Stimulated activated CD4-positive, alpha-beta T cell treated with anti-CD3 and anti-CD28 coated beads, Interleukin-4, amount 100 ng/mL, for 48 hours (primary cell): ENCODE measurements at places on chromosomes 13 and 19.

- no peak for DNase-seq
Observed at GRCh38 chr13:45447050-45447661, 17.6 kb upstream of the COG3 start.

- DNase-seq: no peak
Observed at GRCh38 chr13:98450026-98450425, 126.9 kb downstream of the STK24 start.

- DNase-seq: no peak
Observed at GRCh38 chr19:5024282-5024681, 55.4 kb downstream of the KDM4B start.

DNA sequence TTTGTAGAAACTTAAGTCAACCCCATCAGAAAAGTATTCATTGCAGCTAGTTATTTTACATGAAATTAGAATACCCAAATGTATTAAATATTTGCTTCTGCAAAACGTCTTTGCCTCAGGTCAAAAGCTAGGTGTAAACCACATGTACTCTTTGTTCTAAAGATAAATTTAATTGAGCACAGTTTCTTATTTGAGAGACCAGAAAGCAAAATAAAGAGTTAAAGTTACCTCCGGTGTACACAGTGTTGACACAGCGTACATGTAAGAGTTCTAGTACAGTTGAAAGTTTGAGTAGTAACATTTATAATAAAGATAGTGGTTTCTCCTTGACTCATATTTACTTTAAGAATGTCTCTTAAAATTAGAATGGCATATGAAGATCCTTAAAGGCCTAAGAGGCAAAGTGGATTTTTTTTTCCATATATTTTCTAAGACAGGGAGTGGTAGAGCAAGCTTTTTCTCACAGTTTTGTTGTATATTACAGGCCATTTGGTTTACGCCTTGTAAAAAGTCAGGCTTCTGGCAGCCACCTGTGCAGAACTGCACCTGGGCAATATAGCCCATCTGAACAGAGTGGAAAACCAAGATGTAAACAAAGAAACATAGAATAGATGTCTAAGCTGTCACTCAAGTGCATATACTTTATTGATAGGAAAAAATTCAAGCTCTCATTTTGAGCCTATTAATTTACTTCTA, 2.9 kb downstream of the LRCH1 start:
- DNase-seq: no peak

- DNase-seq: no peak
Observed at GRCh38 chr13:22432690-22433089, 748.1 kb upstream of the SGCG start.

GRCh38 chr13:48511621-48512230, 21.2 kb downstream of the RCBTB2 start:
- DNase-seq: no peak

DNA sequence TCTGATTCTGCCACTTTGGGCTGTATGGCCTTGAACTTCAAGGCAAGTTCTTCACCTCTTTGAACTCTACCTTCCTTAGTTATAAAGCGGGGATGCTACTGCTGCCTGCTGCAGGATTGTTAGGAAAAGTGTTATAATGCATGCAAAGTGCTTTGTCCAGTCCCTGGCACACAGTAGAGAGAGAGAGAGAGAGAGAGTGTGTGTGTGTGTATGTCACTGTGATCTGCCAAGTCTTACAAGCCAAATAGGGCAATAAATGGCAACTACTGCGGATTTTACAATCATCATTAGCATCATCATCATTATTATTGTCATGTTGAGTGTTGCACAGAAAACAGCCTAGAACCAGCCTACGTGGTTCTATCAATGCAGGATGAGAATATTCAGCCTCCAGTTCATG, 136.1 kb downstream of the ZDHHC20 start:
- DNase-seq: no peak

DNA sequence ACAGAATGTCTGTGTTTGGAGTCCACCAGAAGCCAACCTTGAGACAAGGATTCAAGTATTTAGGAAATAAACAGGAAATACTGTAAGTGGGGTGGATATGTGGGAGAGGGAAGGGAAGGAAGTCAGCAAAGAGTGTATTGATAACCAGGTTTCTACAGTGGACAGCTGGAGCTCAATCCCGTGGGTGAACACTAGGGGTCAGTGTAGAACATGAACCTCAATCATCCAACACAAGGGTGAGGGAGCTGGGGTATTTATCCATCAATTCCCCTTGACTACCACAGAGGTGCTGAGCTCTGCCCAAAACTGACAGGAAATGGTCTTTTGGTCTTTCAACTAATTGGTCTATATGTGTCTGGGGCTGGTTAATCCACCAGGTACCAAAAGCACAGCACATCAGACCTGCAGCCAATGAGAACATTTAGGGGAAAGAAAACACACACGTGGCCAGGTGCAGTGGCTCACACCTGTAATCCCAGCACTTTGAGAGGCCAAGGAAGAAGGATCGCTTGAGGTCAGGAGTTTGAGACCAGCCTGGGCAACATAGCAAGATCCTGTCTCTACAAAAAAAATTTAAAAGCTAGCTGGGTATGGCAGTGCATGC, 5.6 kb upstream of the SYDE1 start:
- DNase-seq: peak; percentile 31

DNA sequence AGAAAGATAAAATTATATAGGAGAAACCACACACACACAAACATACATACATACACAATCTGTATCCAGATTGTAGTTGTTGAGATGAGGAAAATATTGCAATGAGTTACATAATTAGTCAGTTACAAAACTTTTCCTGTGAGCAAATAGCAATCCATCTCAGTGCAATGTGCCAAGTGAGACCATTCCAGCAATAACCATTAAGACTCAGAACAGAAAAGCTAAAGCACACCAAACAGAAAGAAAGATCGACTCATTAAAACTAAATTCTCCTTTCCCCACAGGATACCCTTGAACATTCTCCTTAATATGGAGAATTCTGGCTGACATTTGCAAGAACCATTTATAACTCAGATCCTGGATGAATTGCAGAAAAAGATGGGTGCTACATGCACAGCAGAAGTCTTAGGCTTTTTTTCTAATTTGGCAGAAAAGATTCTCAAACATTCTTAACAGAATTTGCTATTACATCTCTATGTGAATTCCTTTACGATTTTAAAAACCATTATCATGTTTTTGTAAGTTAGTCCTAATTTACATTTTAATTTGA, 1341.2 kb upstream of the SPRY2 start:
- no peak for DNase-seq

GRCh38 chr13:28585561-28585960, 73.4 kb upstream of the POMP start:
- no peak for DNase-seq

GRCh38 chr13:40814803-40815202, 25.4 kb downstream of the SLC25A15 start:
- DNase-seq: no peak

DNA sequence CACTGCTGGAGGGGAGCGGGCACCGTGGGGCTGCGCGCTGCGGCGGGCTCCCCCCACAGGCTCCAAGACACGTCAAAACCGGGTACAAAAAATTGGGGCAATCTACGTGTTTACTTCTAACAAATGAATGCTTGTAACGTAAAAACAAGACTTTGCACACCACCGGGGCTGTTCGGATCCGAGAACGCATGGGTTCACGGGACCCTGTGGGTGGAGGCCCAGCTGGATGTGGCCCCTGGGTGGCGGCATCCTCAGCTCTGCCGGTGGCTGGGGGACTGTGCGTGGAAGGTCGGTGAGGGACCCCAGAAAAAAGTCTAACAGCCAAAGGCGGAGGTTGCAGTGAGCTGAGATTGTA, 10.3 kb upstream of the SLC7A10 start:
- DNase-seq: no peak

GRCh38 chr19:48632692-48633147, 4.5 kb downstream of the DBP start:
- no peak for DNase-seq

DNA sequence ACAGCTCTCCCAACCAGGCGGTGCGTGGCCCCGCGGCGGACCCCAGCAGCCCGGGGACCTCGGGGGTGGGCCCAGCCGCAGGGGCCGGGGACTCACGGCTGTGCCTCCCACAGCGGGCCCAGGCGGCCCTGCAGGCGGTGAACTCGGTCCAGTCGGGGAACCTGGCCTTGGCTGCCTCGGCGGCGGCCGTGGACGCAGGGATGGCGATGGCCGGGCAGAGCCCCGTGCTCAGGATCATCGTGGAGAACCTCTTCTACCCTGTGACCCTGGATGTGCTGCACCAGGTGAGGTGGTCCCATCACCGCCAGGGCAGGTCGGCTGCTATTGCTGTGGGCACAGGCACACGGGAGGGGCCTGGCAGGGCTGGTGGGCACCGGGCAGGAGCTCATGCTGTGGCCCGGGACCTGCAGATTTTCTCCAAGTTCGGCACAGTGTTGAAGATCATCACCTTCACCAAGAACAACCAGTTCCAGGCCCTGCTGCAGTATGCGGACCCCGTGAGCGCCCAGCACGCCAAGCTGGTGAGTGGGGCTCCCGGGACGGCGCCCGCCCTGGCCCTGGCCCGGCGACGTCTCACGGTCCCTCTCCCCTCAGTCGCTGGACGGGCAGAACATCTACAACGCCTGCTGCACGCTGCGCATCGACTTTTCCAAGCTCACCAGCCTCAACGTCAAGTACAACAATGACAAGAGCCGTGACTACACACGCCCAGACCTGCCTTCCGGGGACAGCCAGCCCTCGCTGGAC, 7.3 kb downstream of the PTBP1 start:
- no peak for DNase-seq

DNA sequence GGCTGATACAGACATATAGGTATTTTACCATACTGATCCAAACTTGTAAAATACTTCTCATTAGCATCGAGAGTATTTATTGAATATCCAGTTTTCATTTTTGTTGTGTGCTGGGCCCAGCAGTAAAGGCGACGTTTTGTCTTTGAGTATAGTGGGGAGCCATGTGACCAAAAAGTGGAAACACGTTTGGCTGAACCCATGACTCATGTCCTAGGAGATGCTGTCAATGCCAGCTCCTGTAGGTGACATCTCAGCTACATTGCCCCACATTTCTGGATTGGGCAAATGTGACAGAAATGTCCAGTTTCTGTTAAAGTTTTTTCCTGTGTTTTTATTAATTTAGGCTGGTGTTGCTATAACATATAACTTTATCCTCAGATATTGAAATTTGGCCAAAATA, 26.1 kb upstream of the GTF3A start:
- DNase-seq: no peak

- DNase-seq: no peak
Observed at GRCh38 chr19:9914001-9914314, 22.4 kb downstream of the OLFM2 start.

GRCh38 chr19:14218620-14219330, 12.8 kb upstream of the ADGRL1 start:
- no peak for DNase-seq

DNA sequence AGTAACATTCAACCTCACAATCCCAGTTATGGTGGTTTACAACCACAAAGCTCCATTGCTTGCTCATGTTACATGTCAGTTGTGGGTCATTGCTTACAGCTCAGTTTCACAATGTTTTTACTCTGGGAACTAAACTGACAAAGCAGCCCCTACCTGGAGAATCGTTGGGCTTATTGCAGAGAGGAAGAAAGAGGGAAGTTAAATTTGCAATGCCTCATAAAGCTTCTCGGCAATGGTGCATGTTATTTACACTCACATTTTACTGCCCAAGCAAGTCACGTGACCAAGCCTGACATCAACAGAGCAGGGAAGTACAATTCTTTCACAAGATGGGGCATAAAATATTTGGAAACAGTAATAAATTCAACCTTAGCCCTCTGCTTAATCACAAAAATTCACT, 441.6 kb downstream of the TDRD3 start:
- no peak for DNase-seq

DNA sequence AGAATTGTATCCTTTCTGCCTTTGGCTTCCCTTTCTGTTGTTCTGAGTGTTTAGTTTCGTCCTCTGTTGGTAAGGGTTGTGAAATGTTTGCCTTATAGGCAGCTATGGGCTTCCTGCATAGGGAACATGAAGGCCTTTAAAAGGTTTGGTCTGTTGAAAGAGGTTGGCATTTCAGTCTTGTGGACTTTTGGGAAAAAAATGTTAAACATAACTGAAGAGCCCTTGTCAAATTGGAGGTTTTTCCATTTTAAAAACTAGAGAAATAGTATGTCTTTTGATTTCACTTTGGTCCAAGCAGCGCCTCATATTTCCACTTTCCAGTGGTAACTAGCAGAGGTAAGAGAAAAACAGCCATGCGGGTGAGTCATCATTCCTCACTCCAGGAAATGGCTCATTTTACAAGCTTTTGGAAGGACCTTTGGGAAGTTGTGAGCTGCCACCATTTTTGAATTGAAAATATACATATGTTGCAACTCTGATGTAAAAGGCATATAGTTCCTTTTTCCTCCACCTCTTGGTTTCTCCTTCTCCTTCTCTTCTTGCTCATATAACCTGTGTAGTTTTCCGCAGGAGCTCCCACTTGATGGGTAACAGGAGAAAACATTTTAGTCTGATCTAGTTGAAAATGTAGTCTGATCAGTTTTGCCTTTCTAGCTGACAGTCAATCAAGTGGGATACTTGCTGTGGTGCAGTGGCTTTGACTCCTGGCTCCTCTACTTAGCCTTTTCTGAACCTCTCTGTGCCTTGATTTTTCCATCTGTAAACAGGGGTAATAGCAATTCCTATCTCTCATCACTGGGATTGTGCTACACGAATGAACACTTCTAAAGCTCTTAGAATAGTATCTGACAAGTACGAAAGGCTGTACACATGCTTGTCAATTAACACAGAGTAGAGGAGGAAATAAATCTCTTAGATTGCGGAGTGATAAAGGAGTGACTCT, 23.0 kb downstream of the GPC6 start:
- DNase-seq: no peak

- DNase-seq: no peak
Observed at GRCh38 chr13:90055121-90055520, 1292.4 kb upstream of the MIR17HG start.

- DNase-seq: no peak
Observed at GRCh38 chr19:17737690-17738153, 13.6 kb upstream of the FCHO1 start.

- no peak for DNase-seq
Observed at GRCh38 chr19:58498316-58499020, 13.3 kb downstream of the SLC27A5 start.

- no peak for DNase-seq
Observed at GRCh38 chr19:1299801-1300200, 14.1 kb downstream of the EFNA2 start.

- no peak for DNase-seq
Observed at GRCh38 chr19:37218592-37218935, 550 bp downstream of the ZNF383 start.

- DNase-seq: no peak
Observed at GRCh38 chr13:49357694-49358093, 86.2 kb downstream of the CAB39L start.
